NCI-H2081 treated with DMSO at 0.1 percent for 48 hours (cell line): ENCODE measurements at places on chromosomes 7 and 10.

DNA sequence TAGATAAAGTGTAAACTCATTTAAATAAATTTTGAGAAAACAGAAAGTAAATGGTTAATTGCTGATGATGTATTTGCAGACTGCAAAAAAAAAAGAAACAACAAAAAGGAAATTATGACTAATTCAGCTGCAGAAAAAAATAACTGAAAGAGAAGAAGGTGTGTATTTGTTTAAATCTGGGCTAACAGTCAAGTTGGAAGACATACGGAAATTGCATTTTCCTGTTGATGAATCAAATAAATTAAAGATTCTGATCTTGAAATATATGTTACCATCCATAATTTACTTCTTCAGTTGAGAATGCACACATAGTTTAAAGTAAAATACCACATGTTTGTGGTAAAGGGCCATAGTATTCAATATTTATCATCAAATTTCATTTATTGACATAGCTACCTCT, 19.3 kb upstream of the ING3 start:
- no peak for DNase-seq

GRCh38 chr7:2015251-2015871, 217.4 kb downstream of the MAD1L1 start:
- DNase-seq, result no peak

- no peak for DNase-seq
Observed at GRCh38 chr7:24659505-24659904, 86.3 kb downstream of the PALS2 start.

- peak; percentile 19 for DNase-seq
Observed at GRCh38 chr7:95199779-95200558, 124.4 kb downstream of the PON1 start.

DNA sequence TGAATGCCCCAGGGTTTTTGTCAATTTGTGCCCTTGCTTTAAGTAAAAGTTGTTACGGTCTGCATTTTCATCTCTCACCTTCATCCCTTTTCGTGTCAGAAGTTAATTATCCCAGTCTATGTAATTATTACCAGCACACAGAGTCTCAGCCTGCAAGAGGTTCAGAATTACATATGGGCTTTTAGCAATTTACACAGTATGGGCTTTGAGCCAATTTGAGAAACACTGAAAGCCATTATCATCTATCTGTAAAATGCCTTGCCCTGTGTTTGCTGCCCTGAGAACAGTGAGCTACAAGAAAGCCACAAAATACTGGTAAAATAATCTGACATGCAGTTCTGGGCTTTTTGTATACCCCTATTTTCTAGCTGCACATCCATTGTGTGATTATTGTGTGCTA, 125.6 kb upstream of the STEAP4 start:
- DNase-seq, result peak; percentile 91

- DNase-seq, result no peak
Observed at GRCh38 chr10:68154211-68154497, 44.9 kb downstream of the MYPN start.

GRCh38 chr7:16619979-16620408, 25.6 kb downstream of the ANKMY2 start:
- no peak for DNase-seq

DNA sequence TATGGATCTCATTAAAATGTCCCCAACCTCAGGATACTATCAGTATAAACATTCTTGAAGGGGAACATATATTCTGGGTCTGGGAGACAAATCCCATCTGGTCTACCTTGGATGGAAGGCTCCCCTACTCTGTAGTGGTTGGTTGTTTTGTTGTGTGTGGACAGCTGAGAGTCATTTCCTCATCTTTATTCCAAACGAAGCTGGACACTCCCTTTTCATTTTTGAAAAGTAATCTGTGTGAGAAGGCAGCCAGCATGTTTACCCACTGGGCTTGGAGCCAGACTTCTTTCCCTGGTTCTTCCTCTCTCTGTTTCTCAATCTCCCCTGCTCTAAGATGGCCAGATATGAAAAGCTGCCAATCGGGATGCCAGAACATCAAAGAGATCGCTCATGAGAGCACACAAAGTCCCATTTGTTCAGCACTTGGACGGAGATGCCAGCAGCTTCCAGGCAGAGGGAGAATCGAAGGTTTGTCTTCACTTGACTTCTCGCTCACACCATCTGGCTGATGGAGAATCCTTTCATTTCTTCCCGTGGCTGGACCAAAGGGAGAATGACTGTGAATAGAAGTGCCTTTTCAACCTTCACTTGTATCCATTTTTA, 108.1 kb upstream of the AGR3 start:
- peak; percentile 39 for DNase-seq

DNA sequence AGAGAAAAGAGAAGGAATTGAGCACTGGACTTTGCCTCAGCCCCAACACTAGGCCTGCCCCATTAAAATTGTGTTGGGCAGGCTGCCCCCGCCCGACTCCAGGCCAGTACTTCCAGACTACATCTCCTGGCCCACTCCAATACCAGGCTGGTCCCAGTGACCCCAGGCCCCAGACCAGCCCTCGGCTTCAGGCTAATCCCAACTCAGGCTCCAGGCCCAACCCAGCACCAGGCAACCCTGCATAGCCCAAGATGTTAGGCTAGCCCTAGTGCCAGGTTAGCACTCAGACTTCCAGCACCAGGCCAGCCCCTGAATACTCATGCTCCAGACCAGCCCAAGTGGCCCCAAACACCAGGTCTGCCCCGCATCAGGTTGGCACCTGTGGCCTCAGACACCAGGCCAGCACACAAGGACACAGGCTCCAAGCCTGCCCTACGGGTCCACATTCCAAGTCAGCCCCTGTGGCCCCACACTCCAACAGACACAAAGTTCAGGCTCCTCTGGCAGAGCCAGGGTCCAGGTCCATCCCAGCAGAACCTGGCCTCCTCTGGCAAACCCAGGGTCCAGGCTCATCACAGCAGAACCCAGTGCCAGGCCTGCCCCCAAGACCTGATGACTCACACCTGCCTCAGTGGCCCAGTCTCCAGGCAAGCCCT, 20.3 kb downstream of the COG5 start:
- DNase-seq, result no peak

- DNase-seq, result no peak
Observed at GRCh38 chr10:124125305-124126116, 32.1 kb upstream of the CHST15 start.

- DNase-seq, result no peak
Observed at GRCh38 chr10:62012318-62012717, 110.8 kb downstream of the ARID5B start.

DNA sequence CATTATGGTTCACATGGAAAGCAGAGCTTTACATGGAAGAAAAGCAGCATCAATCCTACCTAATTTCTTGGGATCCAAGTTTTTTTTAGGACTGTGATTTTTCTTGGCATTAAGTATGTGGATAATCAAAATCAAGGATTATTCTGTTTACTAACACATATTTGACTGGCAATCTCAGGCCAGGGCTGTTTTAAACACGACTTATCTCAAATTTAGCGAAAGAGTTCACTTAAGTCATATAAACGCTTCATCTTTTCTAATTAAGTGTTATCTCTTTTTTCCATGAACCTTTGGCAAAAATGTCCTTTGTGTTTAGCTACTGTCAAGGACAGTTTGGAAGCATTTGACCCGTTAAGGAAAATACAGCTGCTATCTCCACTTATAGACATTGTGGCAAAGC, 92.0 kb downstream of the GNAI1 start:
- no peak for DNase-seq

DNA sequence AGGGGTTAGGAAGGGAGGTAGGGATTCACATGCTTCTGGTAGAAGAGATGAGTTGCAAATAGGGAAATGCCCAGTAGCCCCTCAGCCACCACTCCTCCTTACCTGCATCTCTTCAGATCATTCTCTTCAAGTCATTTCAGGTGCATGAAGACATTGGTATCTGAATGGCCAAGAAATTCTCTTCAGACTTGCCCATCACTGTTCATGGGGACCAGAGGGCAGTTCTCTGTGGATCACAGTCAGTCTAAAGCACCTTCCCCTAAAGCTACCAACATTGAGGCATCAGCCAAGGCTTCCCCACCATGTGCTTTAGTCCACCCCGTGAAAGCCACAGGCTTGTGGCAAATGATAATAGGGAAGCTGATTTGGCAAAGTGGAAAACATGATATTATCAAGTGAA, 319.4 kb upstream of the ZNF32 start:
- DNase-seq, result no peak

GRCh38 chr7:77454802-77455201, 38.7 kb upstream of the GSAP start:
- no peak for DNase-seq

DNA sequence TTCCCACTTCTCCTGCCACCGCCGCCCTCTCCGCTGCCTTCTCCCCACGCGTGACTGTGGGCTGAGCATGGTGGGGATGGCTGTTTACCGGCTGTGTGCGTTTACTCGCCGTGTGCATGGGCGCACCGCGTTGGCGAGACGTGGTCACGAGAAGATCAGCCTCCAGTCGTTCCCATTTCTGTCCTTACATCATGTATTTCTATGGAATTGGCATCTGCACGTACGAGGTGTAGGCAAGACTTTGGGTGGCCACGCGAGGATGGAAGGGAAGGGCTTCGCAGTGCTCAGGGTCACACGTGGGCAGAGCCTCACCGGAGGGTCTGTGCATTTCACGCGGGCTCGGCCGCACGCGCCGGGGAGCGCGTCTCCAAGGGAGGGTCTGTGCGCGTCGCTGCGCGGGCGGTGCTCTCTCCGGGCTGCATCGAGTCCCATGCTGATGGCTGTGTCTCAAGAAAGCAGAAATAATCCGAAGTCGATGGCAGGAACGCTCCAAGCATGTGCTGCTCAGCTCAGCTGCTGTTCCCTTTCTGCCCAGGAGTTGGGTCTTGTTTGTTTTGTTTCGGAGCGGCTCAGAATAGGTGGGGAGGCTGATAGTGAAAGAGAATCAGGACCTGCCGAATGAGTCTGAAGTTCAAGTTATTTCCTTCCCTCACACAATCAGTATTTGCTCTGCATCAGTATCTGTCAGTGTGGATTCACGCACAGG, 973 bp downstream of the CAMK1D start:
- DNase-seq, result no peak

DNA sequence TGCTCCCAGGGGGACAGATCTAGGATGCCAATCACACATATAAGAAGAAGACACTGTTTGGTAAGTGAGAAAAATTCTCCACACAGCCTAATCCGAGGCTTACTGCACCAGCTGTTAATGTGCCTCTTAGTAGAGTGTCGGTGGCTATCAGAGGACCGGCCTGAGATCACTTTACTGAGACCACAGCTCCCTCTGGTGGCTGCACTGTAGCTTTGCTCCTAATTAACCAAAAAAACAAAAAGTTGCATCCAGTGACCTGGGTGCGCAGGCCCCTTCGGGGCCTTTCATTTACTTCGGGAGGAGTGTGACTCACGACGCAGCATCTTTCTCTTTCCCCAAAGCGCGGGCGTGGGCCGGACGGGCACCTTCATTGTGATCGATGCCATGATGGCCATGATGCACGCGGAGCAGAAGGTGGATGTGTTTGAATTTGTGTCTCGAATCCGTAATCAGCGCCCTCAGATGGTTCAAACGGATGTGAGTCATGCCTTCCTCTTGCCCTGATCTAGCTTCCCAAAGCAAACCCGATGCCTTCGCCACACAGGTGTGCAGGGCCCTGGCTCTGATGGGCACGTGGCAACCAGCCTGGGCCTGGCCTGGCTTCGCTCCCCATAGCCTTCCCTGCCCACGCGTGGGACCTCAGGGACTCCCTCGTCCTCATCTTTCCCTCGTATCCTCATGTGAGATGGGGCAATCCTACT, 56.7 kb downstream of the MKI67 start:
- DNase-seq, result no peak

GRCh38 chr7:24401628-24402593, 117.9 kb downstream of the NPY start:
- DNase-seq, result no peak

GRCh38 chr7:16668049-16668858, 22.3 kb downstream of the BZW2 start:
- DNase-seq, result no peak

GRCh38 chr10:4043897-4044665, 259.1 kb upstream of the KLF6 start:
- no peak for DNase-seq

GRCh38 chr7:438361-438760, 81.3 kb downstream of the PDGFA start:
- DNase-seq, result no peak

DNA sequence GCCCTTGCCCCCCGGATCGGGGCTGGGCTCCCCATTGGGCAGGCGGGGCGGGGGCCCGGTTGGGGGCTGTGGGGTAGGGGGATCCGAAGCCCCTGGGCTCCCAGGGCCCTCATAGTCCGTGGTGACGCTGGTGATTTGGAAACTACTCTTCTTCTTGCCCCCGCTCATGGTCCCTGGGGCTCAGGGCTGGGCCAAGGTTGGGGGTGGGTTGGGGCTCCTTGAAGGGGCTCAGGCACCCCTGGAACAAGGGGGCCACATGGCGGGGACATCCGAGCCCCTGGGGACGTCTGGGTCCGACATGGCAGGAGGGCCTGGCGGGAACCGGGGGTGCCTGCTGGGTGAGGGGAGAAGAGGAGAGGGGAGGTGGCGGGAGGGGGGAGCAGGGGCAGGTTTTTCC, 1.1 kb downstream of the TSC22D4 start:
- no peak for DNase-seq

DNA sequence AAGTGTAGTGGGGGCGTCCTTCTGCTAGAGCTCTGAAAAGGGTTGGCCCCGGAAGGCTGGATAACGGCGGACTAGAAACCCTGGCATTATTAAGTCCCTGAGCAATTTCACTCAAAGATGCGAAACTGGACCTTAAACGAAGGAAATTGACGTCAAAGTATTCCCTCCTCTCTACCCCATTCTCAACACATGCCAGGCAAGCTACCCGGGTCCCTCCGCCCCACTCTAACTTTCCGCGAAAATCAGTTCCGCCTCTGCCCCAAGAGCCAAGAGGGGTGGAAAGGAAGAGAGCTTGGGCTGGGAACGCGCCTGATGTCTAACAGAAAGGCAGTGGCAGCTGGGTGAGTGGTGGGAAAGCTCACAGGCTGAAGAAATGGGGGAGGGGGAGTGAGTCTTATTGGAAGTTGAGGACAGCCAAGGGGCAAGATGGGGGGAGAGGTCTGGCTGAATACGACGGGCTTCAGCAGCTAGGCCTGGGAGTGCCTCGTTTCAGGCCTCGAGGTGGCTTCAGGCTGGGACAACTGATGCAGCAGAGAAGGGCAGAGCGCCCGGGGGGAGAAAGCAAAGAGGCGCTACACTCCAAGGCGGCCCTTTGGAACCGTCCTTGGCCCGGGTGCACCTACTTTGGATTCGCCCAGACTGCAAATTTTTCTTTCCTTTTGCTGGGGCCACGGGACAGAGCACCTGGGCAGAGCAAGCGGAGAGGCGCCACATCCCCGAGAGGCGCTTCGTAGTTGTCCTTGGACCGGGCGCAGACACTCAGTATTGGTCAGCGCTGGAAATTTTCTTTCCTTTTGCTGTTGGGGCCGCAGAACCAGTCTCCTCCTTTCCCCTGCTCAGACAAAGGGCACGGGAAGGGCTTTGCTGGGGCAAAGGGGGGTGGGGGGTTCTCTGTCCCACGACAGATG, 2.0 kb upstream of the FEZF1 start:
- no peak for DNase-seq

DNA sequence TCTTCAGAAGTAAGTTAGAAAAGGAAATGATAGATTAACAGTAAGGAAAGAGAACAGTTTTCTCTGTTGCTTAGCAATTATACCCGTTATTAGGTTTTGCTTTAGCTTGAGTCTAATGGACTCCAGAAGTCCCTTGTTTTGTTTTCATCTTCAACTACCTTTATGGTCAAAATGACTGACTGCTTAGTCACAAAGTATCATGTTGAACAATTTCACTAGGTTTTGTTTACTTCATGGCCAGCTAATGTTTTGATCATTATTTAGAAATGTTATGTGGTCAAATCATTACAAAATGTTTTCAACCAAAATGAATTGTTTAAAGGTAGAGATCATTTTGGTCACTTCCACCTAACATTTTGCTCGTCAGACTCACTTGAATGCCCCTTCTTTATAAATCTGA, 1.9 kb downstream of the UBN2 start:
- DNase-seq, result no peak
